Occipital lobe (tissue), 3 donors: ENCODE measurements at places on chromosomes 7 and 10.

- no peak for DNase-seq
Observed at GRCh38 chr7:26959290-26959689, 94.9 kb upstream of the SKAP2 start.

- DNase-seq, result no peak
Observed at GRCh38 chr10:790821-791551, 101.5 kb upstream of the DIP2C start.

DNA sequence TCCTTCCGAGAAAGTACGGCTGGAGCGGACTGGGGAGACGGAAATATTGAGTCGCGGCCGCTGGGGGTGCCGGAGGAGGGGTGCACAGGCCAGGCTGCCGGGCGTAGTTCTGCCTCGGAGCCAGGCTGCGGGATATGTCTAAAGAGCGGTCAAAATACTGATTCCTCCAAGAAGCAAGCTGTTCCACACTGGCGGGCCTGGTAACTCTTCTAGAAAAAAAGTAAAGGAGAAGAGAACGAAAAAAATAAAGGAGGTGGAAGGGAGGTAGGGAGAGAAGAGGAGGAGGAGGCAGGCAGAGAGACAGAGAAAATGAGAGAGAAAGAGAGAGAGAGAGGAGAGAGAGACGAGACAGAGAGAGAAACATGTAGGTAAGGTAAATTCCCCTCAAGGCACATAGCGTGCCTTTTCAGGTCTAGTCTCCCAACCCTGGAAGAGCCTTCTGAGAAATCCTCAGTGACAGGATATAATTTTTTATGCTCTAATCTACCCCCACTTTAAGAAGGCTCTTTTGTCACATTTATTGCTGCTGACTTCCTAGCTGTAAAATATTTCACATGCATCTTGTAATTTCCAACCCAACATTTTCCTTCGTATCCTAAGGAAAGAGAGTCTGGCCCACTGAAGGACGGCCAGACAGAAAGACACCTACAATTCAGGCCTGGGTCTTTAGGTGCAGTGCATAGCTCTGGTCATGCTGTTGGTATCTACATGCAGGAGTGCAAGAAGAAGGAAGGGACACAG lies 5.7 kb downstream of the DLX5 start:
- no peak for DNase-seq

- no peak for DNase-seq
Observed at GRCh38 chr10:11170574-11170973, 152.9 kb downstream of the CELF2 start.

DNA sequence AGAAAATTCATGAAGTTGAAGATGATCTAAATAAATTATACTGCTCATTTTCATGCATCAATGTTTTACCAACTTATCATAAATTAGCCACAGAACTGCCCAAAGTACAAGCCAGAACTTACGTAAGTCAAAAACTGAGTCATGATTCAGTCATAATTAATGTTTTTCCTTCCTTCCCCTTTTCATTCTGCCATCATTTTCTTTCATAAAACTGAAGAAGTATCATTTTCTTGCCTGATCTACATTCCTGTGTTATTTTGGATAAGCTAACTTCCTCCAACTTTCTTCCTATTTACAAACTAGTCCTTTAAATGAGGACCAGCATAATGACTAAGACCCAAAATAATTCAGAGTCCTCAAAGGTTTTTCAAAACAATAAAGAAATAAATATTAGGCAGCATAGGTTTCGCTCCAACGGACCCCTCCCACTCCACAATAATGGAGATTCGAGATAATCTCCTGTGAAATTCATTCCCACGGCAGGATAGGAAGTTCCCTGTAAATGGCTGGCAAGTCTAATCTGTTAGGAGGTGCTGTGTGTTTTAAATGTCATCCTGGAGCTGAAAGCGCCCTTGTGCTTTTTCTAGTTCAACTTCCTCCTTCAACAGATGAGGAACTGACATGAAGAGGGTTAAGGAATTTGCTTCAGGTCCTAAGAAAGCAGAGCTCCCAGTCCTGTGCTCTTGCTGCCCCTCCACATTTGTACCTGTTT lies 218.9 kb downstream of the DOCK4 start:
- no peak for DNase-seq

DNA sequence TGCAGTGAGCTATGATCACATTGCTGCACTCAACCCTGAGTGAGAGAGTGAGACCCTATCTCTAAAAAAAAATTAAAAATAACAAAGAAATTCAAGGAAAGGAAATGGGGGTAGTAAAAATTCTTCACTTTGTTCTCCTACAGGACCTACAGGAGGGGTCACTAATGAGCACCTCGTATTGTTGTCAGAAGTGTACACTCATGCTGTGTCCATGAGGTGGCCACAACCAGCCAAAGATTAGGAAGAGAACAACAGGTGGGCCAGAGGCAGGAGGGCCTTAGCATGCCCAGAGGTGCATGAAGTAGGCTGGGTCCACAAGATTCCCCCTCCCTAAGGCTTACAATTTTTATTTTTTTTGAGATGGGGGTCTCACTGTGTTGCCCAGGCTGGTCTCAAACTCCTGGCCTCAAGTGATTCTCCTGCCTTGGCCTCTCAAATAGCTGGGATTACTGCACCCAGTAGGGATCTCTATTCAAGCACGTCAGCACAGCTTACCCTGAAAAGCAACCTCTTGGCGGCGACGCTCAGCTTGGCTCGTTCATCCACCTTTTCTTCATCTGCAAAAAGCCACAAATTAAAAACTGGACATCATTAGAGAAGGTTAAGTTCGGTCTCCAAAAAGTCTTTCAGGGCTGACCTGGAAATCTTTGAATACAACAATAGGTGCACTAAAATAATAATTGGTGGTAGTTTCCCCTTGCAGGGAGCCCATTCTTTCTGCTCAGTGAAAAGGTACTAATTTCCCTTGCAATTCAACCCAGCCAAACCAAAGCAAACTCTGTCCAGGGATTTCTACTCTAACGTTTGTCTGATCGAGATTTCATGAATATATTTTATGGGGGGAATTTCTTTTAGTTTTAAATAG lies 104.4 kb downstream of the SVIL start:
- no peak for DNase-seq

- no peak for DNase-seq
Observed at GRCh38 chr7:77461246-77461645, 45.1 kb upstream of the GSAP start.

- no peak for DNase-seq
Observed at GRCh38 chr10:110502072-110502845, 4.6 kb downstream of the DUSP5 start.

- no peak for DNase-seq
Observed at GRCh38 chr7:30321089-30321881, 36.9 kb downstream of the ZNRF2 start.

GRCh38 chr10:69269761-69270160 lies 8.5 kb upstream of the HK1 start:
- DNase-seq, result no peak

- no peak for DNase-seq
Observed at GRCh38 chr10:28470873-28471651, 61.9 kb upstream of the WAC start.

GRCh38 chr10:34249634-34250033 lies 565.5 kb downstream of the PARD3 start:
- no peak for DNase-seq

GRCh38 chr10:110436554-110437350 lies 61.0 kb upstream of the DUSP5 start:
- no peak for DNase-seq

DNA sequence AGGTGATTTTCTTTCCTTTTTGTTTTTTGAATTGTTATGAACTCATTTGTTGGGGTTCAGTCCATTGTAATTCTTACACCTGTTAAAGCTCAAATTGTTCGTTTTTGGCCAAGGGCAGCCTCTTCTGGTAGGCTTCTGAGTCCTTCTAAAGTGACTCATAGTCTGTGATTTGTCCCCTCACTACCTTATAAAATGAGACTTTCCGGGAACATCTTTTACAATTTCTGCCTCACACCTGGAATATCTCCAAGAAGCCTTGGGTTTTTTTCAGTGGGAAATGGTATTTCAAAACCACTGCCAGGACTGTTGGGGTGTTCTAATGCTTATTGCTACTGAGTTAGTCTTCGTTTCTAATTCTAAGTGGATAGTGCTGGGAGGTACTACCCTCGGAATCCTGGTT lies 56.7 kb downstream of the BMPR1A start:
- no peak for DNase-seq

- peak; percentile 67 for DNase-seq
Observed at GRCh38 chr7:102431617-102432298, 1.6 kb upstream of the ORAI2 start.

DNA sequence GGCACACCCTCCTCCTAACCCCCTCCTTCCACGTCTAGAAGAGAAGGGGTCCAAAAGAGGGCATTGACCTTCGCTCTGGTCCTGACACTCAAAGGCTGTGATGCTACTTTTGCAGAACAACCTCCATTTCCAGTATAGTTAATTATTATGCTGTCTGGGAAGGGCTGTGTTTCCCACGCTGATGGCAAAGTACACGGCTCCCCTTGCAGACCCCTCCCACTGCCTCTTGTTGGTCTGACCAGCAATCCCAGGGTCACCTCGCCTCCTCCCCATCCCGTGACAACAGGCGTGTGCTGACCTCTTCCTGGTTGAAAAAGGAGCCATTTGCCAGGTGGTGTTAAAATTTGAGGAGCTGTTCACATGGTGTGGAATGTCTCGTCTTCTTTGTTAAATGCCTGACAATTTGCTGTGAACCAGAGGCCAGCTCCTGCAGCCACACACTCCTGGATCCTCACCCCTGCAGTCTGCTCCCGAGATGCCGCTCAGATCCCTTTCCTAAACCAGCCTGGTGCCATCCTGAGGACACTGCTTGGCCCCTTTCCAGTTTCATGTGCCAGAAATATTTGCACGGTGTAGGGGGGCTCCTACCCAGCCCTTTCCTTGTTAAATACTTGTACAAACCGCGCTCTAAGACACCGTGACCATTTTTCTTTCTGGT lies 321.7 kb downstream of the WDR37 start:
- no peak for DNase-seq

DNA sequence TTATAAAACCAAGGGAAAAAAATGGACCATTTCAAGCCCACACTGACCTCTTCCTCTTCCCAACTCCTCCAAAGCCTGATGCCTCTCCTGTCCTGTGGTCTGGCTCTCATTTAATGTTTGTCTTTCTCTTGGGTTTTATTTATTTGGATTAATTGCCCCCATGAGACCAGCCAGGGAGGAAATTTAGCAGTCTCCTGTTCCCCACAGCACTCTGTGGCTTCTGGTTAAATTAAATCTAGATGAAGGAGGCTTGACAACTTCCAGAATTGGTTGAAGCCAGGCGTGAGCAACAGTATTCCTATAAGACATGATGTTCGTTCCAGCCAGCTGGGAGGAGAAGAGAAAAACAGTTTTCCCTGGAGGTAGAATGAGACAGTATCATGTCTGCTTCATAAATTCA lies 15.1 kb upstream of the PRLHR start:
- DNase-seq, result no peak

DNA sequence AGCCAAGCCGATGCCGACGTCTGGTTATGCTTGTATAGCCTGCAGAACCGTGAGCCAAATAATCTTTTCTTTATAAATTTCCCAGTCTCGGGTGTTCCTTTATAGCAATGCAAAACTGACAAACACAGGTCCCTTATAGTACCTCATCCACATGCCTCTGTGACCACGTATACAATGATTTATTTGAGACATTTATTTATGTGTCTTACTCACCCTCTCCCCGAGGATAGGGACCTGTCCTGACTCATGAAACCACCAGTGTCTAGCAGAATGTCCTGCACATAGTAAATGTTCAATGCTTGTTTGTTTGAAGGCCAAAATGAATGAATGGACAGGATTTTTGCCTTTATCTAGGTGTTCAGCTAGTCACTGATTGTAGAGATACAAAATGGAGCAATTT lies 147.9 kb upstream of the FZD8 start:
- DNase-seq, result no peak

DNA sequence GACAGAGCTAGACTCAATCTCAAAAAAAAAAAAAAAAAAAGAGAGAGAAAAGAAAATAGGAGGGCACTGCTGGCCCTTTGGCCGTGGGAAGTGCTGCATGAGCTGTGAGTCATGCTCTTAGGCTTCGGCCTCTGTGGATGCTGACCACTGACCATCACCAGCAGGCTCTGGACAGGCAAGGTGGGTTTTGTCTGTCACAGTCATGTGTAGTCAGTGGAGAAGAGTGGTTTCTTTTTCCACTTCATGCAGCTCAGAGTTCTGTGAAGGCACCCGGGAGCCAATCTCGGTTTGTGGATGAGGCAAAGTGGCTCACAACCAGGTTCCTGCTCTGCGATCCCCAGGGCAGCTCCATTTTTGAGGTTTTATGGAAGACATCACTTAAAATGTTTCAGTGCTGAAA lies 58.1 kb downstream of the PRTFDC1 start:
- no peak for DNase-seq

- DNase-seq, result no peak
Observed at GRCh38 chr7:4013793-4014192, 668.3 kb upstream of the FOXK1 start.

GRCh38 chr7:11786186-11786585 lies 45.8 kb downstream of the THSD7A start:
- DNase-seq, result no peak

GRCh38 chr10:106799776-106800175 lies 364.7 kb downstream of the SORCS1 start:
- DNase-seq, result no peak

- DNase-seq, result no peak
Observed at GRCh38 chr7:109158246-109158645, 588.6 kb downstream of the DNAJB9 start.

GRCh38 chr7:80434047-80434446 lies 77.8 kb downstream of the GNAT3 start:
- DNase-seq, result no peak

DNA sequence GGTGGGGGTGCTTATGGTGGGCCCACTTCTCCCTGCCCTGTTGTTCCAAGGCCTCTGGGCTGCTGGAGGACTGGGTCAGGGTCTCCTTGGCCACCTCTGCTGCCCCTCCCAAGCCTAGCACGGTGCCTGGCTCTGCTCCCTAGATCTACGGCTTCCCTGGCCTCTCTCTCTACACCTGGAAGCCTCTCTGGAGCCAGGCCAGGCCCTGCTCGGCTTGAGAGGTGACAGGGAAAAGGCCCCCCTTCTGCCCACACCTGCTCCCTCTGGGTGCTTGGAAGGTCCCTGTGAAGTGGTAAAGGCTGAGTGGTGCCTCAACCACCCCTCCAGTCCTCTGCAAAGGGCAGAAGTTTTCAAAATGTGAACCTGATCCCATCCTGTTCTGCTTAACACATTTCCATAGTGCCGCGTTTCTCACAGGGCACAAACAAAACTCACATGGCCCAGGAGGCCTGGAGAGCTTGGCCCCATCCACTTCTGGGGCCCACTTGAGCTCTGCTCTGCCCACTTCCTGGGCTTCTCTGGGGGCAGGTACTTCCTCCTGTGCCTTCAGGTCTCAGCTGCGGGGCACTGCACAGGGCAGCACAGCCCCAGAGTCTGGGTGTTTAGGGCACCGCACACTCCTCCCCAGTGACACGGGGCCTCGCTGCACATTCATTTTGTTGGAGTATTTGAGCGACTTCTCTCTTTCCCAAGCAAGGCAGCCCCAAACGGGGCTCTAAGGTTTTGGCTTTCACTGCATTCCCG lies 169.9 kb downstream of the PIP4K2A start:
- no peak for DNase-seq

GRCh38 chr10:83835945-83836745 lies 303.2 kb upstream of the GHITM start:
- DNase-seq, result no peak
